Iris pigment epithelial cell (primary cell): ENCODE measurements at places on chromosomes 1 and 21.

DNA sequence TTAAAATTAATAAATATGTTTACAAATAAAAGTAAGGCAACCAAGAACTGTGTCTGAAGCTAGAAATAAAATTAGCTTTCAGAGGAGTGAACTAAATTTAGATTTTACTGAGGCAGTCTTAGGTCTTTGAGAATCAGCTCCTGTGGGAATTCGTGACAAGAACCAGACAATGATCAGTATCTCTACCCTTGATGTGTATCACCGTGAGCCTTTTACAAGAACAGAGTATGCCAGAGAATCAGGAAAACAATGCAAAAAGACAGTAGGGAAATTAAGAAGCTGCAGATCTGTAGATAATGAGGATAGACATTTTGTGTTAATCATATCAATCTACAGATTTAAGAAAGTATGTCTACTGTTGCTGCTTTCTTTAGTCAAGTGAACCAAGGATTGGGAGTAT lies 351.0 kb downstream of the COL11A1 start:
- DNase-seq, result no peak

DNA sequence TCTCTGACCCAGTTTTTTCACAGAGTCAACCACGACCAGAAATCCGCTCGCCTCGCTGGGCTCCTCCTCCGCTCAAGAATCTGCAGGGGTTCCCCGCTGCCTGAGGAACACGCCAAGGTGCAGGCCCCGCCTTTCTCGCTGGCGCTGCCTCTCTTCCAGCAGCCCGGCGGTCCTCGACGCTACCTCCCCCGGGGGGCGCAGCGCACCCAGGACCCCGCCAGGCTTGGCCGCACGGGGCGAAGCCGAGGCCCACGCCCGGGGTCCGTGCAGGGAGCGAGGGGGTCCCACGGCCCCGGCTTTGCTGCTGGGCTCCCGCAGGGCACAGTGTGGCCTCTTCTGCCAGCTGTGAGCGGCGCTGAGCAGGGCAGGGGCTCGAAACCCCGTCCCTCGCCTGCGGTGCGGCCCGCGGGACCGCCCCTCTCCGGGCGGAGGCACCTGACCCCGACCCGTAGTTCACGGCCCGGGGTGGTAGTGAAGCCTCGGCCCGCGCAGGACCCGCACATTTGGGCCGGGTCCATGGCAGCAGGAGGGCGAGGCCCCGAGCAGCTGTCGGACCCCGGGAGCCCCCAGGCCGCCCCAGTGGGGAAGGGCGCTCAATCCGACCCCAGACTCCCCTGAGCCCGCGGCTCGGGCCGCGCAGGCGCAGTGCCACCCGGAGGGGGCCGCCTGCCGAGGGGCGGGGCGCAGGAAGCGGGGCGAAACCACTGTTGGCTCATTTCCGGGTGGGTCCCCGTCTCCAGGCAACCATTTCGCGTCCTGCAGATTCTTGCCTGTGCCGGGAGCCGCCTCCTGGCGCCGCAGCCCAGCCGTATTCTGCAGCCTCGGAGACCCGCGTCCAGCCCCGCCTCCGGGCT lies 10.0 kb upstream of the MMEL1 start:
- peak; percentile 85 for DNase-seq

GRCh38 chr21:43916691-43917514 lies 51.9 kb downstream of the AGPAT3 start:
- DNase-seq, result no peak

DNA sequence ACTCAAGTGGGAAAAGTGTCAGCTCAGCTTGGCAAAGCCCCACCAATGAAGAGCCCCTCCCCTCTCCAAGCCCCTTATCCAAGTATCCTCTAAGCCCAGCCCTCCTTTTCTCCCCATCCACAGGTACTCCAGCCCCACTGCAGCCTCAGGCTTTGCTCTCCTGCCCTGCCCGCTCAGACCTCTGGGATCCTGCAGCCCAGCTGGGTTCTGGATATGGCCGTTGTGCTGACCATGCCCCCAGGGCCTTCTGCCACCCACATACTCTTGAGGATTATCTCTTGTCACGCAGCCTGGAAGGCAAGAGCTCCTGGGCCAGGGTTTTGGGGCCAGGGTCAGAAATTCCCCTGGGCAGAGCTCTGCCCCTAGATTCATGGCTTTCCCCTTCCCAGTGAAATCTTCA lies 4.7 kb downstream of the SHISA4 start:
- DNase-seq, result no peak

- no peak for DNase-seq
Observed at GRCh38 chr21:33067043-33067442, 2.9 kb upstream of the OLIG1 start.

DNA sequence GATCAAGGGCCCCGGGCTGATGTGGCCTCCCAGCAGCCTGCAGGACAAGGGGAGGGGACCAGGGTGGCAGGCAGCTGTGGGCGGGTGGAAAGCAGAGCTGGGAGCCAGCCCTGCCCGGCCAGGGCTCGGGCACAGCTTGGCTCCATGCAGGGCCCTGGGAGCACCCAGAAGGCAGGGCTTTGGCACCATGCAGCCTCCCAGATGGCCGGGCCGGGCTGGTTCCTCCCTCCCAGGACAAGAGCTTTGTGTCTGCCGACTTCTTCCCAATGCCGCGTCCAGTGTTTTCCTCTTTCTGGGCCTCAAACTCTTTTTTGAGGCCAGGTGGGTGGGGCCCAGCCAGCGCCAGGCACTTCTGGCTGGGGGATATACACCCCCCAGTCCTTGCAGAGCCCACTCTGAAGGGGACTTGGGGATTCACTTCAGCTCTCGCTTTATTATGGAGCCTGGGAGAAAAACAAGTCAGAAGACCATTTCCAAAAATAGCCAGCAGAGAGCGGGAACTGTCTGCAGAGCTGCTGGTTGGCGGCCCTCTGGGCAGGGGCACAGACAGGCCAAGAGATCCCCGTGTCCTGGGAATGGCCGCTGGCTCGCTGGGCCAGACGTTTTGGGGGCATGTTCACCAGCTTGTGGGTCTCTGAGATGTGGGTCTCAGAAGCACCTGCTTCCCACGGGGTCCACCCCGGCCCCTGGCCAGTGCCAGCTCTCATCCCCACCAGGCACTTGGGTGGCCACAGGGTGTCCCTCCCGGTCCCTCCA lies 103.8 kb upstream of the ARHGEF16 start:
- no peak for DNase-seq

GRCh38 chr1:221778535-221779142 lies 36.8 kb upstream of the DUSP10 start:
- no peak for DNase-seq

DNA sequence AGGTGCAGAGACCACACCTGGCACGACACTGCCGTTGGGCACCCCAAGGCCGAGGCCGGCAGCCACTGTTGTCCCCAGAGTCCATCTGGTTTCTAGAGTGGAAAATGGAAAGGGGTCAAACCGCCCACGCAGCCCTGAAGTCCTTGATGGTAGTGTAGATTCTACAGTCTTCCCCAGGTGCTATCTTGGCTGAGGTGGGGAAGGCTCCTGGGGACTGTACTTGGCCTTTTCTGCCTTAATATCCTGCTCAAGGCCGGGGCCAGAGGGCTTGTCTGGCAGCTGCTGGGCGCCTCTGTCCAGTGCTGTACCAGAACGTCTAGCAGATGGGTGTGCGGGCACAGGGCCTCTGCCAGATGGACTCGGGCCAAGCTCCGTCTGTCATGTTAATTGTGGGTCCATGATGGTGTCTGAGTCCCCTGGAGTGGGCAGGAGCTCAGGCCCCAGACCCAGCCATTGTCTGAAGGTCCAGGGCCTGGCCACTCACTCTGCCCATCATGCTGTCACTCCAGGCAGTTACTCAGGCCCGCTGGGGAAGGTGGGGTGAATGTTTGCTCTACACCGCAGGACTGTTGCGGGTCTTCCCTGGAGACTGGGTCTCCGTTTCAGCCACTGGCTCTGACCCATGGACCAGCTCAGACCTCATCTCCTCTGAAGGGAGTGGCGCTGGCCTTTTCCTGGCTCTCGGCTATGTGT lies 161.9 kb upstream of the COL6A1 start:
- no peak for DNase-seq

GRCh38 chr1:1547476-1547875 lies 7.1 kb upstream of the TMEM240 start:
- no peak for DNase-seq

- no peak for DNase-seq
Observed at GRCh38 chr1:101482306-101482705, 245.5 kb downstream of the S1PR1 start.

GRCh38 chr1:175663991-175664390 lies 79.4 kb downstream of the TNR start:
- no peak for DNase-seq

- no peak for DNase-seq
Observed at GRCh38 chr21:38416791-38417190, 81.5 kb downstream of the ERG start.

DNA sequence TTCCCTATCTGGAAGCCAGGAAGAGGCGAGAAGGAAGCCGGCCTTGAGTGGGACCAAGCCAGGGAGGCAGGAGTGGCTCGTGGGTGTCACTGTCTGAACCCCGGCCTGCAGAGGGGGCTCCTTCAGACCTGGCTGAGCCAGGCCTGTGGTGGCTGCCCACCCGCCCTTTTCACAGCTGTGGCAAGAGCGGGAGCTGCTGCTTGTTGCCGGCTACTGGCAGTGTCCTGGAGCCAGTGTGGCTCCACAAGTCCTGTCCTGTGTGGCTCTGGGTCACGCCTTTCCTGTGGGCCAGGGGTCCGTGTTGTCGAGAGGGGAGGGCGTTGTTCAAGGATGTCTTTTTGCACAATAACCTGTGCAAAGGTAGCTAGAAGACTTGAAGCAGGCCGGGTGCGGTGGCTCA lies 1.3 kb downstream of the PFKL start:
- DNase-seq, result no peak

DNA sequence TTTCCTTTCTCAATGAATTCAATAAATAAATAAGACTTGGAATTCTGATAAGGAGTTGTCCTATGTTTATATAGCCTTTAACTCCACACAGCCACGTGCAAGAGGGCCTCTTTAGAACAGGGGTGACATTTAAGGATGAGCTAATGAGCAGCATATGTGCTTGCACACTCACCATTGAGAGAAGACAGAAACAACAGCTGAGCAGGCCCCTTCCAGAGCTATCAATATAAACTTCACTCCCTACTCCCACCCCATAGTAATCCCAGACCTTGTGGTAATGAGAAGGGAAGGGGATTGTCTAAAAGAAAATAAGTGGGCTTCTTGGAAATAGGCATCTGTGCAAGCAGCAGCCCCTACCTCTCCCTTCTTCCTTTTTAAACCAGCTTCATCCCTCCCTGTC lies 176.0 kb downstream of the SEC16B start:
- no peak for DNase-seq

DNA sequence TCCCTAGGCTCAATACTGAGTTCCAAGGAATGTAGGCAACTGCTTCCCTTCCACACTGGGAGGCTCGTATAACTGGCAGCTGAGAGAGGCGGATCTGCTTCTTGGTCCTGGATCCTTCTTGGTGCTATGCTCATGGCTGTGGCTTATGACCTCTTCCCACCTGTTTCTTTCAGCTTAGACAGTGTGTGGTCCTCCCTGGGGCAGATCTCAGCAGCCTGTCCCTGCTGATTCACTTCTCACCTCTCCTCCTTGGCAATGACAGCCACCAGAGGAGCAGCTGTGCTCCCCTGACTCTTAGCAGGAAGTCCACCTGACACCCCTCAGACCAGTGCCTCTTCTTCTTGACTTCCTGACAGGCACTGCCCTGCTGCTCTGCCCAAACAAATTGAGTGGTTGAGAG lies 75.1 kb upstream of the PTGFRN start:
- no peak for DNase-seq
